ENCODE measurements at places on chromosomes 4 and X.

DNA sequence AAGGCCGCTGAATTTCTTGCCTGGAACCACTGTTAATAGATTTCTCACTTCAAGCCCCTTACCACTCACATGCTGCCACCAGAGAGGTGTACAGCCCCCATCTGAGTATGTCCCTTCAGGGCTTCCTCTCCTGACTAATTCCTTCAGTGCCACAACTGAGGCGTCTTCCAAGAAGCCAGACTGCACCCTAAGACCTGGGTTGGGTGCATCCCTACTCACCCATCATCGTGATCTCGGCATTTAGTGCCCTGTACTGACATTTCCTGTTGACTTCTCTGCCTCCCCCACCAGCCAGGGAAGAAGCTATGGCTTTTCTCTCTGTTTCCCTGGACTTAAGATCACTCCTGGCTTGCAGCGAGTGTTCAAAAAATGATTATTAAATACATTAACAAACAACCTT lies 40.4 kb upstream of the MAP3K15 start:
- DNase-seq: no peak

DNA sequence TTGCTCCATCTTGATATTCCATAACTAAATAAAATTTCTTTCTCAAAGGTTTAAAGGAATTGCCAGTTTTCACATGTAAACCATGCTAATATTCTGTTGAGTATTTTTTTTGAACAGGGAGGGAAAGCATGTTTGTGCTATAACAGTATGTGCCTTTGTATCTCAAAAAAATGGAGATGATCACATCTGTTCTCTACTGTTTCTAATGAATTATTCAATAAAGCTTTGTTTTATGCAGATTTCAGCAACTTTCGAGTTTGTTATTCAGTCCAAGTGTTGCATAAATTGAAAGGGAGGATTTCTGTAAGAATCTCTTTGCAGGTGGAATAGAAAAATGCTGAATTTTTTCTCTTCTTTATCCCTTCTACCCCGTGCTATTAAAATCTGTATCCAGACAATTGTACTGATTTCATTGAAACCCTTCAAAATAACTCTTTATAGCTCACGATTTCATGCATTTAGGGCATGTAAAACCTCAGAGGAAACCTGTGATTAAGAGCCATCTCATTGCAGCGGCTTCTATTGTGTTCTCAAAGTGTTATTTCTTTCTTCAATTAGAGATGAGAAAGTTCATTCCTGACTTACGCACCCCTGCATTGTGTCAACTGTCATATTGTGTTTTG lies 42.1 kb downstream of the NEIL3 start:
- DNase-seq: no peak

DNA sequence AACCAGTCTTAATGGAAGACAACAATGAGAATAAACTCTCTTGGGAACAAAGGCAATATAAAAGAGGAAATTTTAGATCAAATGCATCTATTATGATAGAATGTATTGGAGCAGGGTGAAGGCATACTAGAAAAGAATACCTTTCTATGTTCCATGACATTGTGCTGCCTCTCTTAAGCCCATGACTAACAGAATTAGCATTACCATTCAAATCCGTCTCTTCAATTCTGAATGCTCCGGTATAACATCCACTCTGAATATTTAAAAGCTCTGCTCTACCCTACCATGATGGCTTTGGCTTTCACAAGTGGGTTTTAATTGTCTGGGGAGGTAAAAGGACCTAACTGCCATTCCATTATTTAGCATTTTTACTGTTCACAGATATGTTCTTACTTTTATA lies 1878.4 kb downstream of the ARAP2 start:
- no peak for DNase-seq

- DNase-seq: no peak
Measured at GRCh38 chrX:148599404-148599803, 99.0 kb downstream of the AFF2 start.

Data from EL (cell line).